ENCODE measurements at places on chromosomes 11 and 22.

DNA sequence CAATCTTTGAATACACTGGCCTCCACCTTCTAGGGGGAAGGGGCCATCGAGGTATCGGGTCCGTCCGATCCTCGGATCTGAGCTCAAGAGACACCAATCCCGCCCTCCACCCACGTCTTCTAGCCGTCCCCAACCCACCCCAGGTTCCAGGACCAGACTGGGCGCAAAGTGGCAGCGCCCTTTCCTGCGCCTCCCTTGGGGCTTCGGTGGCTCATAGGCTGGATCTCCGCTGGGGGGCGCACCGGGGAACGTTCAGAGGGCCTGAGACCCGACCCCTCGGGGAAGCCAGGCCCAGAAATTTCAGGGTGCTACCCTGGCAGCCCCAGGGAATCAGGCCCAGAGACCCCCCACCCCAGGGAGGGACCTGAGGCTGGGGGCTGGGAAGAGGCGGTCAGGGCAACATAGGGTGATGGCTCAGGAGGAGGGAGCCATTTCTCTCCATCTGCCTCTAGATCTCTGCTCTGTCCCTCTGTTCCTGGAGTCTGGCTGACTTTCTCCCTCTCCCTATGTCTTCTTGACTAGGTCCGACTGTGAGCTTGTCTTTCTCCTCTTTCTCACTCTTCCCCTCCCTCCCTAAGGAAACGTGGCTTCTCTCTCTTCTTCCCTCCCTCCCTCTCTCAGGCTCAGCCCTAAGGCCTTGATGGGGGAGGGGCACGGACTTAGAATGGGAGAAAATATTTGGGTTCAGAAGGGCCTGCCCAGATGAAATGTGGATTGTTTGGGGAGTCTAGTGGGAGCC, 1.1 kb downstream of the CREB3L1 start:
- DNase-seq, result no peak

- DNase-seq, result no peak
Observed at GRCh38 chr11:58395581-58395980, 11.1 kb downstream of the OR5B3 start.

DNA sequence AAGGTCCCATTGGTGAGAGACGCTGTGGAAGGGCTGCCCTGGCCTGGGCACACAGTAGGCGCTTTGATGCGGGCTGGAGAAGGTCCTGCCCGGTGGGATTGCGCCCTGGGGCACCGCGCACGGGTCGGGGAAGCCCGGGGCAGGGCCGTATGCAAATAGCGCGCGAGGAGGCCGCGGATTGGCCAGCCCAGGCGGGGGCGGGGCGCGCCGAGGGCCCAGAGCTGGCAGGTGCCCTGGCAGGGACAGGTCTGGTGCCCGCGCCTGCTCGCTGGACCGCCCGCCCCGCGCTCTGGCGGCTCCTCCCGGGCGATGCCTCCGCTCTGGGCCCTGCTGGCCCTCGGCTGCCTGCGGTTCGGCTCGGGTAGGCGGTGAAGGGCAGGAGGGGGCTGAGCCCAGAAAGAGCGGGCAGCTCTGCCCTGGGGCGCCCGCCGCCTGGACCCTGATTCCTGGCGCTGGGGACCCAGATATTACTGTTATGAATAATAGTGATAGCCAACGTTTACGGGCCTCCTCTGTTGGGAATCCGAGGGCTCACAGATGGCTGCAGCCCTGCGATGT, at the start of gene UPK3A:
UPK3A (plus strand) TSS at position 245 of the 558 bp plus-strand sequence; CDS start at position 310, 65 bp downstream.
- no peak for DNase-seq

- DNase-seq, result no peak
Observed at GRCh38 chr11:112499153-112499880, 238.7 kb upstream of the PLET1 start.

- no peak for DNase-seq
Observed at GRCh38 chr11:64511966-64512365, 79.1 kb upstream of the SLC22A12 start.

- DNase-seq, result no peak
Observed at GRCh38 chr11:67466962-67467771, 1.9 kb downstream of the TMEM134 start.

- no peak for DNase-seq
Observed at GRCh38 chr11:76604081-76604625, 66.4 kb downstream of the LRRC32 start.

DNA sequence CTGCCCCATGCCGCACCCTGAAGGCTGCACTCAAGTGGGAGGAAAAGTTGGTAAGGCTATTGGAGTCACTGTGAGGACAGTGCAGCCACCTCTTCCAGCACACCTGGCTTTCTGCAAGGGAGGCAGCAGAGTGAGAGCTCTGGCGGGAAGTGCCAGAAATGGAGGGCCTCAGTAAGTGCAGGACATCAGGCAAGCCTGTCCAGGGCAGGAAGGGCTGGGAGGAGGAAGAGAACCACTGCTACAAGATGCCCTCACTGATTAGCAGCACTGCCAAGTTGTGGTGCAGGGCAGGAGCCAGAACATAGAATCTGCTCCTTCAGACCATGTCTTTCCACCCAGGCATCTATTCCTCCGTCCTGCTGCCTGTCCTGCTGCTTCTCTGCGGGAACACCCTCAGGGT, 61.2 kb upstream of the CLTCL1 start:
- no peak for DNase-seq

DNA sequence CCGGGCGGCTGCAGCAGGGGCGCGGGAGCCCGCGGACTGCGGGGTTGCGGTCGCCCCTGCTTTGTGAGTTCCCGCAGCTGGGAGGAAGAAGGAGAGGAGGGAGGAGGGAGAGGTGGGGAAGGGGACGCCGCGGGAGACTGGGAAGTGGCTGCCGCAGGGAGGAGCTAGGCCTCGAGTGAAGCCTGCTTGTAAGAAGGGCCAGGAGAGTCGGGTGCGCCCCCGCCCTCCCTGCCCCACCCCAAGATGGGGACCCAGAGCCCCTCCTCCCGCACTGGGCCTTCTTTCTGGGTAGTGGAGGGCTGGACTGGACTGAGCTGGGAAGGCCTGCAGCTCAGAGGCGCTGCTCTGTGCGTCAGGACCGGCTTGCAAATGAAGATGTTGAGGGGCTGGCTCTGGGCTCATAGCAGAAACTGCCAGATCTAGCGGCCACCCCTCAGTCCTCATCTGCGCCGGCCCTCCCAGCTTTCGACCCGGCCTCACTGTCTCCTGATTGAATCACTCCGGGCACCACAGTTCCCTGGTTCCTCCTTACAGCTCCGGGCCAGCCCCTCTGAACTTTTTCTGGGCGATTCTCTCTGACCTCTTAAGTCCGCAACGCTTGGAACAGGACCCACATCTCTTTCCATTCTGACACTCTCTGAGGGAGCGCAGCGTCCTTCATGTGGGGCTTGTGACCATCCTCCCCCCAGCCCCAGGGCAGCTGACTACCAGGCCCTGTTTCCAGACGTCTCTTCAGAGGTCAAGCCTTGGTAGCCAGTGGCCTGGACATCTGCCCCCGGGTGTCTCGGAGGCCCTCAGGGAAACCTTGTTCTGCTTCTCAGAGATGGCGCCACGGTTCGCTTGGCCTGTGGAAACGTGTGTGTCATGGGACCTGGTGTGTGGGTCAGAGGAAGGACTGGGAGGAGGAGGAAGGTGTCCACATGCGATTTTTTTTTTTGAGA, 21.9 kb downstream of the SERPINH1 start:
- DNase-seq, result peak; percentile 40

DNA sequence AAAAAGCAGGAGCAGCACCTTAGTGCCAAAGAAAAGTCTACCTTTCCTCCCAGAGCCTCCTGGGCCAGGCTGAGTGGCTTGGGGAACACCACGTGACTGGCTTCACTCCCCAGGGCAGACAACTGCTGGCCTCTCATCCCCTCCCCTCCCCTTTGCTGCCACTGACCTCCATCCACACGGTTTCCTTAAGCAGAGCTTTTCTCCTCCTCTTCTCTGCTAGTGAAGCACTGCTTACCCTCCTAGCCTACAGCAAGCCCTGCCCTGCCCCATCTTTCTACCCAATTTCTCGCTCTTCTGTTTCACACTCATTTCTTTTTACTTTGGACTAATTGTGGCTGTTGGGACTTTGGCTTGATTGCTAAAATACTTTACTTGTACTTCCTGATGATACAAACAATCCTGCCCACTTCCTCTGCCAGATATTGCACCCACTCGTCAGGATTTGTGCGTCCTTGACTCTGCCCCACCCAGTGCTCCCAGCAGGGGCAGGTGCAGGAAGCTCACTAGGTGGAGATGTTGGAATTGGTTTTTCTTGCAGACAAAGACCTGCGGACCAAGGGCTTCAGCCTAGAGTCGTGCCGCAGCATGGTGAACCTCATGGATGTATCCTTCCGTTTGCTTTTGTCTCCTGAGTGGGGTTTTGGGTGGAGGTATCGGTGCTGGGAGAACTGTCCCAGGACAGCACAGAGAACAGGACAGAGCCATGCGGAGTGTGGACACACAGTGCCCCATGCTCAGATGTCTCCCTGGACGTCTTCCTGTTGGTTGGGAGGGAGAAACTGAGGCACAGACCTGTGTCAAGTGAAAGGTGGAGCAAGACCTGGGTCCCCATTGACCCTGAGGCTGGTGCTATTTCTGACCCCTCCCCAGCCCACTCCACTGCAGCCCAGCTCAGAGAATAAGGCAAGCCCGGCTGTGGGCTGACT, 27.3 kb downstream of the CAPN1 start:
- DNase-seq, result no peak

GRCh38 chr22:30104501-30105156, 24.4 kb downstream of the HORMAD2 start:
- no peak for DNase-seq

DNA sequence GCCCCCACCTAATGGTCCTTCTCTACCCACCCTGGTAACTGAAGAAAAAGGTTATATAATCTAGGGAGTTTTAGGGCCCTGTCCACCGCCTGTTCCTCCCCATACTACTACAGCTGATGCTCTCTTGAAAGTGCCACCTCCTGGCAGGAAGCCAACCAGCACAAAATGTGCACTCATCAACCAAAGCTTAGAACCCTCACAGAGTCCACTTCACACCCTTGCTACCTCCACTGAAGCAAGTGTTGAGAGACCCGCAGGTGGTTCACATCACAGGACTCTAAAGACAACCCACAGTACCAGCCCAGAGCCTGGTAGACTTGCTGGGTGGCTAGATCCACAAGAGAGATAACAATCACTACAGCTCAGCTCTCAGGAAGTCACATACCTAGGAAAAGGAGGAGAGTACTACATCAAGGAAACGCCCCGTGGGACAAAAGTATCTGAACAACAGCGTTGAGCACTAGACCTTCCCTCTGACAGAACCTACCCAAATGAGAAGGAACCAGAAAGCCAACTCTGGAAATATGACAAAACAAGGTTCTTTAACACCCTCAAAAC, 17.5 kb upstream of the OR10W1 start:
- DNase-seq, result no peak

DNA sequence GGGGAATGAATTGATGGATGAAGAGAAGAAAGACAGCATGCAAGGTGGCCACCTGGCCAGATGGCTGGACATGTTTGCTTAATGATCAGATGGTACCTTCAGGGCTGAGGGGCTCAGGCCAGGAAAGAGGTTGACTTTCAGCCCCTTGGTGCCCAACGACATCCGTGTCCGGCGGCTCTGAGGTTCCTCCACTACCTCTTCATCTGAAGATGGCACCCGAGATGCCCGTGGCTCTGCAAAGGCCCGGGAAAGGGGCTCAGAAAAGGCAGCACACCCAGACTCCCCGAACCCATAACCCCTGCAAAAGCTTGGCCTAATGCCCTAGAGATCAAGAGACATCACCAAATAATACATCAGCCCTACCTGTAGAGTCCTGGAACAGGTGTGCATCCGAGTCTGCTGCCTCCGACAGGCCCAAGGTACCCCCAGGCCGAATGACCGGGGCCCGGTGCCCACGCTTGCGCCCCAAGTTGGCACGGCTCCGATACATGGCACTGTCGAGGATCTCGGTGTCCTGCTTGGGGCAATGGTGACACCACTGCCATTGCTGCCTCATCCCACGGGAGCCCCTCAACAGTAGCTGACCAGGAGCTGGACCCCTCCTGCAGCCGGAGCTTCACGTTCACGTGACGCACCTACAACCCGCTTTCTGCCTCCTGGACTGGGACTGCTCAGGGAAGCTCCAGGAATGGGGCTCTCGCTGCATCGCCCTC, 22.9 kb downstream of the TNKS1BP1 start:
- DNase-seq, result no peak

DNA sequence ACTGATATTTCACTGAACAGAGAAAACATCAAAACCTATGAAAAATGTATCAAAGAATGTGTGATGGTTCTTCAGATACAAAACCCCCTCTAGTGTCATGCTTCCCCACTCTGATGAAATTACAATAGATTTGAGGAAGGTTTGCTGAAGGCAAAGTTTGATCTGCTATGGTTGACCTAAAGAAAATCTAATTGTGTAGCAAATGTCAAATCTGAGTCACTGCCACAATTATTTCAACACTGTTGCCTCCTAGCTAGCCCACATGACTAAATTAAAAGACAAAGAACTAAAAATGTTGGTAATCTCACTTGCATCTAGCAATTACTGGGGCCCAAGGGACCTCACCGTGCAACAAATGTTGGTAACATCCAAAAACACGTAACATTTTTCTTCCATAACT, 728.0 kb downstream of the DLG2 start:
- no peak for DNase-seq

DNA sequence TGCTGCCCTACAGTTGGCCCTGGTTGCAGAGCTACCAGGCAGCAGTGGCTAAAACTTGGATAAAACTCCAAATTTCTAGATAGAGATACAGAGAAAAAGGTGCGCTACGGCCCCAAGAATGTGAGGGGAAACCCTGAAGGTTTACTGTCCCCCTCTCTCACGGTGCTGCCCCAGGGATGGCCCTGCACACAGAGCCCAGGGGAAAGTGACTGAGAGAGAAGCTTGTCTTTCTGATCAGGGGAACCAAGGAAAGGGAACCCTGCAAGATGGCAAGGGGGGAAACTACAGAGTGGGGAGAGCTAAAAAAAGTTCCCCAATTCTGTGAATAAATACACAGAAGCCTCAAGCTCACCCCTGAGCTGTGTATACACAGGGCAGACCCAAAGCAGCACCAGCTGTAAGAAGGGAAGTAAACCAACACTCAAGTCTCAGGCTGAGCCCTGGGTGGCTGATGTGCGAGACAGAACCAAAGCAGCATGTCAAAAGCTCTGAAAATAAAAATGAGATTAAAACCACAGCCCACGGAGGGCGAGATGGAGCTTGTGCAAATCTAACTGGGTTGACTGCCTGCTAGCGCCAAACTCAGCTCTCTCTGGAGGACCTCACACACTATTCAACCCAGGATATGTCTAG, 22.1 kb downstream of the GNB1L start:
- DNase-seq, result no peak

DNA sequence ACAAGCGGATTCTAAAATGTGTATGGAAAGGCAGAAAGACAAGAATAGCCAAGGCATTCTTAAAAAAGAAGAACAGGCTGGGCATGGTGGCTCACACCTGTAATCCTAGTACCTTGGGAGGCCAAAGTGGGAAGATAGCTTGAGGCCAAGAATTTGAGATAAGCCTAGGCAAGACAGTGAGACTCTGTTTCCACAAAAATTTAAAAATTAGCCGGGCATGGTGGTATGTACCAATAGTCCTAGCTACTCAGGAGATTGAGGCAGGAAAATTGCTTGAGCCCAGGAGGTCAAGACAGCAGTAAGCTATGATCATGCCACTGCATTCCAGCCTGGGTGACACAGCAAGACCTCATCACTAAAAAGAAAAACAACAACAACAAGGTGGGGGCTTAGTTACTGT, 46.0 kb upstream of the PPP2R1B start:
- no peak for DNase-seq

- DNase-seq, result no peak
Observed at GRCh38 chr11:48020092-48020755, 39.9 kb downstream of the PTPRJ start.

Data from substantia nigra (tissue), 51 donors.